Chondrocyte (in vitro differentiated cells): ENCODE measurements at places on chromosomes 2 and 18.

GRCh38 chr2:44954889-44955592, 13.5 kb downstream of the SIX3 start:
- DNase-seq: no peak

GRCh38 chr18:59577386-59577655, 119.9 kb downstream of the CCBE1 start:
- no peak for DNase-seq

DNA sequence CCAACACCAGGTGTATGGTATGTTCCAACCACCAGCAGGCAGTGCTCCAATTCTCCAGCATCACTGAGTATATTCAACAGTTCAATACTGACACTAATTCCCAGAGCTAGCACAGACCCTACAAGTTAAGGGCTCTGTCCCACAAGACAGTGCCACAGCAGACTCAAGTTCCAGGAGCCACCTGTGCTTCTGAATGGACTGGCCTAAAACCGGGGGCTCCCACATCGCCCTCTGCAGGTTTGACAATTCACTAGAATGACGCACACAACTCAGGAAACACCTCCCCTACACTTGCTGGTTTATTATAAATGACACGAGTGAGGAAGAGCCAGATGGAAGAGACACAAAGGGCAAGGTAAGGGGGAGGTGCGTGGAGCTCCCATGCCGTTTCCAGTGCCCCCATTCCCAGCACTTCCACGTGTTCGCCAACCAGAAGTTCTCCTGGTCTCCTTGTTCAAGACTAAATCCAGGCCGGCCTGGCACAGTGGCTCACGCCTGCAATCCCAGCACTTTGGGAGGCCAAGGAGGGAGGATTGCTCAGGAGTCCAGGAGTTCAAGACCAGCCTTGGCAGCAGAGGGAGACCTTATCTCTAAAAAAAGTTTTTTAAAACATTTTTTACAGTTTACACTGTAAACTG, 12.2 kb upstream of the ATP6V1B1 start:
- peak; percentile 43 for DNase-seq

DNA sequence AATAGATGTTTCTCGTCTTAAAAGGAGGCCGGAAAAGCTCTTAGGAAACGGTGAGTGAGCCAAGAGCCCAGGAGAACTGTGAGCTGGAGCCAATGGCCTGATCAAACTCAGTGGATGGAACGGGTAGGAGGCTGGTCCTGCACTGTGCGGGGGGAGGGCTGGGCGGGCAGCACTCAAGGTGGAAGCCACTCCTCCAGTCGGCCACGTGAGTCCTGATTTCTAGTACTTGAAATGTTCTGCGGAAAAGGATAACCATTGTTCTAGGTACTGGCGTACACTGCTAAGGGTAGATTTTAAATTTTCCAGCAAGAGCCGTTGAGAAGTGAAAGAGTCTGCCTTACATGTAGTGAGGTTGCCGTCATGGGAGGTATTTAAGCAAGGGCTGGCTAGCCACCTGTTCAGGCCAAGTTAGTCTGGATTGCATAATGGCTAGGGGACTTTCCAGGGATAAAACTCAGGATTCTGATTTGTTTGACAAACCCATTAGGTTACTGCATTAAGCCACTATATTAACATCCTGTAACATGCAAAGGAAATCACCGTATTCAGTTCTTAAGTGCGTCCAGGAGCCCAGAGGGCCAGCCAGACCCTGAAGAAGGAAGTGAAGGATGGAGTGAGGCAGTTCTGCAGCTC, 51.3 kb upstream of the ODC1 start:
- no peak for DNase-seq
